ENCODE measurements at places on chromosomes 6 and 20.

DNA sequence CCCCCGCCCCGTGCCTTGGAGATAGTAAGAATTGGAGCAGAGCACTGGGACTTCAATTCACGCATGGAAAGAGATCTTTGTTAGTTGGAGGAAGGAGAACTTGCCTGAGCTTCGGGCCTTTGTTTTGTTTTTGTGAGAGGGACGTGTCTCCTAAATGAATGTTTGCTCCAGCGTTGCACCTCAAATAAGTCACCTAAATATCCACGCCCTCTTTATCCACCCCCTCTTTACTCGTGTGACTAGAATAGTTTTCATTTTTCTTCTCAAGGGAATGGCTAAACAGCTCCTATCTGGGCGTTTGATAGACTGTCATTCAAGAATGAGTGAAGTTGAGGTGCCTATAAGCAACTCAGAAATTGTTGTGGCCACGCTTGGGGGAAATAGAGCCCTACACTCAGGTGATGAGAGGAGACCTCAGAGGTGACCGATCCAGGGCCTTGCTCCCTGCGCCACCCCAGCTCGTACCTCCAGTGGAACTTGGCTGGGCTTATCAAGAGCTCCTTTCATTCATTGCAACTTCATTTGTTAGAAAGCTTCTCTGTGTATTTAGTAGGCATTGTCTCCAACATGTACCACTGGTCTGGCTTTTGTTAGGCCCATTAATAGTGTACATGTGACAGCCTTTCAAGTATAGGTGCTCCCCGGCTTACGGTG lies 861 bp downstream of the PCMTD2 start:
- DNase-seq: no peak

DNA sequence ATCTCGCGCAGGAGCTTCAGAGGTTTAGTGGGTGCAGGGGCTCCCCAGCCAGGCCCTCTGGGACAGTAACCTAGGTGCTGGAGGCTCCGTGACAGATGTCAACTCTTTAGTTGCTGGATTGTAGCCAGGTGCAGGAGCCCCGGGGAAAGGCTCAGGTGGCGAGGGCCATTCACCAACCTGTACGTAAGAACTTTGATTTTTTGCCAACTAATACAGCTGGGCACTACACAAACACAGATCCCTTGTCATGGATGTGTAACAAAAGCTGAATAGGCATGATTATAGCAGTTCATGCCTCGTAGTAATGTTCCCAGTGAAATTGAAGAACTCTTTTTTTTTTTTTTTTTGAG lies 82.6 kb downstream of the CDC5L start:
- DNase-seq: peak; percentile 95

DNA sequence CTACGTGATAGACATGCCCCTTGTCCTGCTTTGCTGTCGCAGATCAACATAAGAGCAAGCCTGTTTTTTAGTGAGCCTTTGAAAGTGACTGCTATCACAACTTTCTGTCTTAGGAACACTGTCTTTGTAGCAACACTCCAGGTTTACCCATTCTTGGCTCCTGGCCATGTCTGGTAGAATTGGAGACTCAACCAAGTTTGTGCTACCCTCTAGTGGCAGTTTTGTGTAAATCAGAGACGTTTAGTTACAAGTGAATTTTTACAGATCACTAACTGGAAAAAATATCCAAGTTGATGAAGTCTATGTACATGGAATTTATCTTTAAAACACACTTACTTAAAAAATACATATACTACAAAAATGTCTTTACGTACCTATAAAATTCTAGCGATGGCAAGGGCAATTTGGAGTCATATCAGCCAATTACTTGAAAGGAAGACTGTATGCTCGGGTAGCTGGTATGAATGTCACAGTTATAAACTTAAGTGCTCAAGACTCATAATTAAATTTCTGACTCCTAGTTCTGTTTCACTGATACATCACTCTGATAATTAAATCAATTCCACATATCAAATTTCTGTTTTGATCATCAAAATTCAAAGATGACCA lies 101.4 kb downstream of the ADGB start:
- peak; percentile 21 for DNase-seq

- DNase-seq: no peak
These were observed 39.4 kb downstream of the SCML4 start for GRCh38 chr6:107784669-107785068.

GRCh38 chr6:119119989-119120388 lies 41.5 kb upstream of the FAM184A start:
- DNase-seq: no peak

DNA sequence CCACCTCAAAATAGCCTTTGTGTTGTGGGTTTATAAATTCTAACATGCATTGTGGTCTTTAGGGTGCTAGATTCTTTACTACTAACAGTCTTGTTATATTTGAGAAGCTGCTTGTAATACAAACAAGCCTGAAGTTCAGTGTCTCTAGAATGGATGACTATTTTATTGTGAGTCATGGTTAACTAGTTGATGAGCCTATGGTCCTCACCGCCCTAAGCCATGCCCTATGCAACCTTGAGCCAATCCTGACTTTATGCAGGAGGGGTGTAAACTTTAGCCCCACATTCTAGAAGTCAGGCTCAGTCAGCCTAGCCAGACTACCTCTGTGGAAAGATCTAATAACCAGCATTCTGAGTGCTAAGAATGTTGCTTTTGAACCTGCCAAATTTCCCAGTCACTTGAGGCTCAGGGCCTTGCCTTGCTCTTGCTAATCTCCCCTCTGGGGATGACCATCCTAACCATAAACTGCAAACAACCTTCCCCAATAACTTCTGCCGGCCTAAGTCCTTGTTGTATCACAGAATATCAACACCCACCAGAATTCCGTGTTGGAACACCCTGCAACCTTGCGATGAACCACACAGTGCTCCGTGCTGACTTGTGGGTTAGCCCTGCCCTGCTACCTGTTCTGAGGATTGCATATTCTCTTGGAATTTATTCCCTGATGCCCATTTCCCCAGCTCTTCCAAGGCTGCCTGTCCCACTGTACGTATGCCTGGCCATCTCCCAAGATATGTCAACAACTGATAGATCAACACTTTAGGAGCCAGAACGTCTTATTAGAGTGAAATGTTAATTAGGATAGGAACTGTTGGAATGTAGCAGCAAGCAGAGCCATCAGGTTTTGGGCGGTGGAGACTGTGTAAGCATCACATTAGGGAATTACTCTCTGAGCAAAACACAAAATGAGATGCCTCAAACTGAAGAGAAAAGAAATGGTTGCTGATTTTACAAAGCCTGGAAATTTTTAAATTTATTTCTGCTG lies 71.7 kb upstream of the CEP85L start:
- DNase-seq: no peak

DNA sequence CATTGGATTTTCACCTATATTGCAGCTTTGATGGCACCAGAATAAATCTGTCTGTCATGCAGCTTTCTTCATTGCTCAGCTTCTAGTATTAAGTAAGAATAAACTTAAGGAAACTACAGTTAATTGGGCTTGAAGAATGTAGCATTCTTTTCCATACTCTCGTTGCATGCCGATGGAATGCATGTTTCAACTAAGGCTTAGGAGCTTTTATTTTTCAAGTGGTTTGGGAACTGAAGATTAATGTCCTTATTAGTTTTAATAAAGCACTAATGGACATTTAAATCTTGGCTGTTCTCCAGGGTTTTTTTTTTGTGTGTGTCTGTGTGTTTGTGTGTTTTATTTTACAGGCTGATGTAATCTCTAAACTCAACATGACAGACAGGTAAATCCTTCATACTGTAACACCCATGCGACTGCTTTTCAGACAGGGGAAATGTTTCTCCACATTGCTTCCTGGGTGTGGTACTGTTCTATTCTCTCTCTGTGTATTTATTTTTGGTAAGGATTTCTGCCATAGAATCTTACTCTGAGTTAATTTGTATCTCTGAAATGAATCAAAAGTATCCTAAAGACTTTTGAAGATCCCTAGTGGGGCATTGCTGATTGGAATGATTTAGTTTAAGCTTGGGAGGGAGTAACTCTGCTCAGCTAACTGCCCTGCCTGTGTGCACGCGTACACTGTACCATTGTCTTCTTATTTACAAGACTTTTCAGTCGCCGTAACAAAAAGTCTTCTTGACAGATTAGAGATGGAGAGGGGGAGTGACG lies 38.0 kb downstream of the SLC9A8 start:
- no peak for DNase-seq

DNA sequence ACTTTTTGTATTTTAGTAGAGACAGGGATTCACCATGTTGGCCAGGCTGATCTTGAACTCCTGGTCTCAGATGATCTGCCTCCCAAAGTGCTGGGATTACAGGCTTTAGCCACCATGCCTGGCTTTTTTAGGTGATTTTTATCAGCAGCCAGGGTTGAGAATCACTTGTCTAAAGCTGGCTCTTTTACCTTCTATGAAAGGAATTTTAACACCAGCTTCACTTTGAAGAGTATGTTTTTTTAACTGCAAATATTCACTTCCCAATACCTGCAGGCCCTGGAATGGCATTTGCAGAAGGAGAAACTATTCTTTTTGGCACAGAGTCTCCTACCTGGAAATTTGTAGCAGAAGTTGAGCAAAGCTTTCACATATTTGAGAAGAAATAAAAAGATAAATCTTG lies 63.6 kb upstream of the NAA20 start:
- no peak for DNase-seq

- no peak for DNase-seq
These were observed 101.5 kb downstream of the KIF6 start for GRCh38 chr6:39623750-39624149.

DNA sequence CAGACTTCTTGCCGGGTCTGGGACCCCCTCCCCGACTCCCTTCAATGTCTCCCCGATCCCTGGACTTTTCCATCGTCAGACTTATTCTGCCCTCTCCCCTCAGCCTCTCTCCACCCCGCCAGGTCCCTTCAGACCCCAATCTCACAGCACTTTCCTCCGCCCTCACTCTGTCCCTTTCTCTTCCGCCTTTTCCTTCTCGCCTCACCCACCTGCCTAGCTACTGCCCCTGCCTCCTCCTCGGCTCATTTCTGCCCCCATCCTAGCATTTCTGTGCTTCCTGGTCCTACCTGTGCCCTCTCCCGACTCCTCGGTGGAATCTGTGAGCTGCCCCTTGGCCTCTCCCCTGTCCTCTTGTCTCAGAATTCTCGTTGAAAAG lies 616 bp downstream of the CHMP4B start:
- peak; percentile 25 for DNase-seq

DNA sequence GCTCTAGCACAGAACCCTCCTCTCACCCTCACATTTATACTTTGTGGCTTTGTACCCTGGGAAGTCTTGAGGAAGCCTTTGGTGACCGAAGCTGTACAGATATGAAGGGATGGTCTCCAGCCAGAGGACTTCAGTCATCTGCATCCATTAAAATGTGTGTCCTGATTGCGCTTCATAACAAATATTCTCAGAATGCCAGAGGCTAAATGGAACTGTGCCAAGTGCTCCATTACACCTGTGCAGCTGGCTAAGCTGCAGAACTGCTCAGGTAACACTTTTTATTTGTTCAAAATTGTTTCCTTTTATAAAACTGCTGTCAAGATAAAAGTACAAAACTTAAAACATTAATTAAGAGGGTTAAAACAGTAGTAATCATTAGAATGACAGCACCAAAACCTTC lies 22.3 kb downstream of the TPBG start:
- DNase-seq: peak; percentile 100

- peak; percentile 92 for DNase-seq
These were observed 25.3 kb upstream of the TOP1 start for GRCh38 chr20:41003143-41003935.

Data from NCI-H2029 treated with DMSO at 0.1 percent for 48 hours (cell line).